ENCODE measurements at places on chromosomes 7 and 10. TPM values are rescaled to one million over a fixed set of nuclear protein-coding genes. Genes with fewer than 3 reads are reported as not detected.

DNA sequence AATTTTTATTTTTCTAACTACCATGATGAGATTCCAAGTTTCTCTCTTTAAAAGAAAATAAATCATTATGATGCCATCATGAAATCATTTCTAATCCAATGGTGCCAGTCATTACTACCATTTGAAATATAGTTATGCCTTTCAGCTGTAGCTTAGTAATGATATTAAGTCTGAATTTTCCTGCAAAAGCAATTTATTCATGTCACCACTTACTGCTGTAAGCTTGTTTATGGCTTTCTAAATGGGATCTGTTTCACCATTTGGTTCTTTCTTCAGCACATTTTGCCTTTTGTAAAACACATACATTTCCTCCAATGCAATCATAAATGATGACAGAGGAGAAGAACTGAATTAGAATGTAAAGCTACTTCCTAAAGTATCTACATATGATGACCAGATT lies 130.5 kb downstream of the SEM1 start:
- no peak for DNase-seq

DNA sequence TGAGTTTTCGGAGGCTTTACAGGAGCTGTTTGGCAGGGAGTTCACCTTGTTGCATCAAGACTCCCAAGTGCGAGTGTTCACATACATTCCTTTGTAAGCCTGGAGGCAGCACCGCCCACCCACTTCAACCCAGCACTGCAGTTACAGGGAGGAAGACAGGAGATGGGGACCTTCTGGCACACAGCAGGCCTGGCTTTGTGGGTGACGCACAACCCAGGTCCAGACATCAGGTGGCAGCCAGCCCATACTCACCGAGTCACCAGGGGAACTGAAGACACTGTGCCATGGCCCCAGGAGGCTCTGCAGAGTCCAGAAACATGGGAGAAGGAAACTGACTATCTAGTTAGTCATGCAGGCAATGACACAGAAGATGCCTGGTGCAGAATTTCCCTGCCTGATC lies 305.9 kb upstream of the RNF32 start:
- no peak for DNase-seq

GRCh38 chr10:58587676-58588075 lies 75.0 kb downstream of the BICC1 start:
- DNase-seq: no peak

GRCh38 chr7:75772081-75773077 lies at the start of gene CCL26:
Gene CCL26 (minus strand): TSS chr7:75772211. CDS start chr7:75772176, 35 bp downstream.
- no peak for DNase-seq

DNA sequence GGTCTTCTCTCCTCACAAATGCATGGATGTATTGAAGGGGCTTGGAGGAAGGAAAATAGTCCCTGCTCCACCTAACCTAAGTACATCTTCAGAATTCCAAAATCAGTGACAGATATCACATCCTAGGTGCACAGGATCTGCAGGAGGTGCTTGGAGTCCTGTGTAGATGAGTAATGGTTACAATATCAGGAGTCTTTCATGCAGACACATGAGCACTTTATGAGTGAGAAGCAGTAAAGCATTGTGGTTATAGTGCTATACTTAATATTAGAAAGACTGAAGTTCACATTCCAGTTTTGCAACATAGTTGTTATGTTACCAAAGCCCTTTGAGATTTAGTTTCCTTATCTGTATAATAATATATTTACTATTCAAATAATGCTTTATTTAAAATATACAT lies 516.7 kb downstream of the NEBL start:
- DNase-seq: no peak

DNA sequence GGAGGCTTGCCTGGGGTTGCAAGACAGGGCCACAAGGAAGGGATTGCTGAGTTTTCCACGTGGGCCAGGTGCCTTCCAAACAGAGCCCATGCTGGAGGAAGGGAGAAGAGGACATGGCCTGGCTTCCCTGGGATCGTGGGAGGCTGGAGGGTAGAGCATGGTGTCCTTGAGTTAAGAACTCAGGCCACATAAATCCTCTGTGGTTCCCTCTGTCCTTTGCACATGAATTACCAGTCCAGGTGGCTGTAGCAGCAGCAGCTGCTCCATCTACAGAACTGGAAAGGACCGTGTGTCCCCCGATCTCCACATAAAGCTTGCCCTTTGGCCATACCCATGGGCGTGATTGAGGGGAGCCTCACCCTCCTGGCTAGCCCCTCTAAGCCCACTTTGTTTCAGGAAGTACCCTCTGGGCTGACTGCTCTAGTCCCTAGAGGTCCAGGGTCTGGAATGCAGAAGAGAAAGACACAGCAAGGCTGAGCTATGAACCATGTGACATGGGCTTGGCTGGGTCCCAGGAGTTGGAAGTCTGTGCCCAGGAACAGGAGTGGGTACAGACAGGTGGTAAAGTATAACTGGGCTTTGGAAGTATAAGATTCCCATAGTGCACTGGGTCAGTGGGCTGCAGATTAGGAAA lies 84.9 kb downstream of the C10orf105 start:
- peak; percentile 10 for DNase-seq

GRCh38 chr10:68155615-68156210 lies 46.4 kb downstream of the MYPN start:
- DNase-seq: no peak

- no peak for DNase-seq
Measured at GRCh38 chr10:122864901-122865300, 14.5 kb downstream of the FAM24B start.

GRCh38 chr7:39265641-39266591 lies 288.2 kb downstream of the POU6F2 start:
- no peak for DNase-seq

DNA sequence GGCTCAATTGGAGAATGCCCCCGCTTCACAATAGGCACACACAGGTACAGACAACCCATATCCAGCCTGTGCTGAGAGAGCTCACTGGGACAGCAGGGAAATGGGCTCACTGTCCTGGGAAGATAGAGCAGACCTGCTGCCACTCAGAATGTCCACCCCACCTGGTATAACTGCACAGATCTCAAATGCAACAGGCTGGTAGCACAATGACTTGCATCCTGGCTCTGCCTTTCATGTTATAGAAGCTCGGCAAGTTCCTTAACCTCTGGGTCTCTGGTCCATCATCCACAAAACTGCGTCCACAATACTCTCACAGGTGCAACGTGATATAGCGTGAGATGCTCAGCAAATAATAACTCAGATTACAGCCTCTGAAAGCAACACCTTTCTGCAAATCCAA lies 295.4 kb downstream of the GRID1 start:
- DNase-seq: no peak

DNA sequence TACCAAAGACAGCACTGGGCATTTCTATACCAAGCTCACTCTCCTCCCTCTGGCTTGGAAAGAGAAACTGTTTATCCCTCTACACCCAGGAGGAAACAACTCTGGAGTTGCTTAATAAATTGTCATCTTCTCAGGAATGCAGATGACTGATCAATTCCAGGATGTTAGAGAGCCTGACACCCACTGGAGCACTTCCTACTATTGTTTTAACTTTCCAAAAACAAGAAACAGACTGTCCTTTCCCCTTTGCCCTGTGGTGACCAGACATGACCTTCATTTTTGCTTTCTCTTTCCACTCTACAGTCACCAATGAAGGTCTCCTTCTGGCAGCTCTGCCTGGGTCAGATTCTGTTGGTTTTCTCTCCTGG lies 19.6 kb downstream of the GIMAP4 start:
- no peak for DNase-seq

GRCh38 chr10:104092749-104093148 lies 7.1 kb upstream of the COL17A1 start:
- no peak for DNase-seq

- peak; percentile 16 for DNase-seq
Measured at GRCh38 chr10:31709028-31709427, 219.6 kb downstream of the ARHGAP12 start.

DNA sequence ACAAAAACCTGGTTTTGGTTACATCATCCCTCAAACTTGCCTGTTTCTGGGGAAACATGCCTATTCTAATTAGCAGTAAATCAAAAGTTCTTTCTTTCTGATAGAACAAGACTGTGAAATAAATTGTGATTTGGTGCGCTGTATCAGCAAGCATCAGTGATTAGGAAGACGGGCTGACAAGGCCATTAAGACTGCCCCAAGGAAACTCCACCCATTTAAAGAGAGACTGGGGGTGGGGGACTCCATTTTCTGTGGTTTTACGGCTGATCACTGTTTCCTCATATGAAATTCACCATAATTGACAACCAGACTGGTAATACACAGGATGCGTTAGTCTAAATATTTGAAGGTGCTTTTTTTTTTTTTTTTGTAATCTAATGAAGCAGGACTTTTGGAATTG lies 68.7 kb downstream of the MBL2 start:
- DNase-seq: no peak

GRCh38 chr10:118911363-118911762 lies 118.2 kb upstream of the NANOS1 start:
- DNase-seq: peak; percentile 21

DNA sequence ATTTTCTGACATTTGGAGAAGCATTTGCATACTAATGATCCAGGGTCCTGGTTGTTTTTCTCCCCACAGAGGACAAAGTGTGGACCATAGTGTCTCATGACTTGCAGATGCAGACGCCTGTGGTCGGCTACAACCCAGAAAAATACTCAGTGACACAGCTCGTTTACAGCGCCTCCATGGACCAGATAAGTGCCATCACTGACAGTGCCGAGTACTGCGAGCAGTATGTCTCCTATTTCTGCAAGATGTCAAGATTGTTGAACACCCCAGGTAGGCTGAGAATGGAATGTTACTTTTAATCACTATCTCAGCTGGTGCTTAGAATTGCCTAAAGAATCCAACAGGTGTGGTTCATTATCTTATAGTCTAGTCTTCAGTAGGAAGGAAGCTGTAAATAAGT lies 951.5 kb upstream of the C7orf33 start:
- DNase-seq: no peak

DNA sequence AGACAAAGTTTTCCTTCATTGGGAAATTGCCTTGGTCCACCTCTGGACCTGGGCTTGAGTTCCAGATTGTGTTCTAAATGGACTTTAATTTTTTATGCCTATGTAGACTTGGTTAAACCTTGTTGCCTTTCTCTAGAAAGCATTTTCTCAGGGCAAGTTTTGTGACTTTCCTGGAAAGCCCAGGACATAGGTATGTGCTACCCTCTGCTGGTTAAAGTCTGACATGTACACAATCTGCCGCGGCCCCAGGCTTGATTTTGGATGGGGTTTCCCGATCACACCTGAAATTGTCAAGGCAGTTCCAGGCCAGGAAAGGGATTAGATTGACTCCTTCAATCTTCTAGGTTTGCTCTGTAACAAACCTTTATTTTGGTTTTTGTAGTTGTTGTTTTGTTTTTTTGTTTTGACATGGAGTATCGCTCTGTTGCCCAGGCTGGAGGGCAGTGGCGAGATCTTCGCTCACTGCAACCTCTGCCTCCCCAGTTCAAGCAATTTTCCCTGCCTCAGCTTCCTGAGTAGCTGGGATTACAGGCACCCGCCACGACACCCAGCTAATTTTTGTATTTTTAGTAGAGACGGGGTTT lies 14.1 kb upstream of the AKR1B10 start:
- peak; percentile 87 for DNase-seq

GRCh38 chr7:142811154-142811737 lies 40.5 kb downstream of the PRSS2 start:
- peak; percentile 77 for DNase-seq

NKX6-2 gene
- not detected for total RNA-seq

EN2 gene
- total RNA-seq: not detected

CFAP69 gene
- total RNA-seq: 9.2 TPM

GSTO2 gene
- 31.8 TPM for total RNA-seq

CCDC146 gene
- not detected for total RNA-seq

BMPER gene
- total RNA-seq: not detected

All from HT-29 (cell line).